ENCODE measurements at places on chromosomes 13 and 19.

GRCh38 chr13:81664872-81665271 is 1323.9 kb upstream of the SPRY2 start:
- DNase-seq: no peak

- no peak for DNase-seq
Measured at GRCh38 chr19:33522371-33522662, 726 bp upstream of the PEPD start.

GRCh38 chr13:105193026-105193425 is 1342.4 kb downstream of the EFNB2 start:
- DNase-seq: no peak

DNA sequence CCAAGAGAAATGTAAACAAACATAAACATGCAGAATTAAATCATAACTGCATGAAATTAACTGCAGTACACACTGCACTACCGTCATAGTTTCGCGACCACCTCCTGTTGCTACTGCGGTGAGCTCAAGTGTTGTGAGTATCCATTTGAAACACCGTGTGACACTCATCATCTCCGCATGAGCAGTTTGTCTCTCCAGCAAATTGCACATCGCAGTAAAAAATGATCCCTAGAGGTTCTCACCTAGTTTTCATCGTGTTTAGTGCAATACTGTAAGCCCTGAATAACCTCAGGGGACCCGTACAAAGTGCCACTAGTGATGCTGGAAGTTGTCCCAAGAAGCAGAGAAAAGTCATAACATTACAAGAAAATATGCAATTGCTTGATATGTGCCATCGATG is 147.7 kb downstream of the DPF1 start:
- no peak for DNase-seq

GRCh38 chr13:38767506-38768265 is 80.8 kb downstream of the FREM2 start:
- DNase-seq: no peak

DNA sequence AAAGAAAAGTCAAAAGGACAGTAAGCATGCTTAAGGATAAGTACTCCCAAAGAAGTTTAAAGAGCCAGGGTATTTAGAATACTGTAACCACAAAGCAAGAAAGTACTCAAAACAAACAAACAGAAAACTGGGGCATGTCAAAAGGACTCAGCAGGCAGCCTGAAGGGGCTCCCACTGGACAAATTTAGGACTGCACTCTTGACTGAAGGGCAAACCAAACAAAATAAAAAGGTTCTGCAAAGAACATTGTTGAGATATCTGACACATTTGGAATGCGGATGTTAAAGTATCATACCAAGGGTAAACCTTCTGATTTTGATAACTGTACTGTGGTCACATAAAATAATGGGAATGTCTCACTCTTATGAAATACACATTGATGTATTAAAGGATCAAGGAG is 157.4 kb downstream of the TNFSF13B start:
- no peak for DNase-seq

GRCh38 chr13:112722433-112723263 is 32.8 kb downstream of the ATP11A start:
- DNase-seq: no peak

DNA sequence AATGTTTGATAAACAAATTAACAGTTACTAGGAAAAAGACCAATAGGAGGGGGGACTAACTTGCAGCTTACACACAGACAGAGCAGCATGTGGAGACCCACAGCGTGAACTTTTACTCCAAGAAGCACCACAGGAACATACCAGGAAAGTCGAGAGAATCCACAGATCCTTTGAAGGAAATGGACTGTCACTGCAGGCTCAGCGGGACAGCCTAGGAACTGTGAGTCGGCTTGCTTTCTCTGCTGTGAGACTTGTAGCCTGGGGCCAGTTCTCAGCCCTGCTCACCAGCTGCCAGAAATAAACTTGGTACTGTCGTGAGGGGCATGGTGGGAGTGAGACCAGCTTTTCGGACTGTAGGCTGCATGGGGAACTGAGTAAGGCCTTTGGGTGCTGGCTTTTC is 1211.5 kb downstream of the PCDH17 start:
- DNase-seq: no peak

GRCh38 chr13:43831088-43831487 is 44.3 kb upstream of the ENOX1 start:
- no peak for DNase-seq

GRCh38 chr19:2191456-2192310 is 27.9 kb downstream of the DOT1L start:
- DNase-seq: no peak

- DNase-seq: no peak
Measured at GRCh38 chr19:389255-389934, 19.6 kb downstream of the C2CD4C start.

DNA sequence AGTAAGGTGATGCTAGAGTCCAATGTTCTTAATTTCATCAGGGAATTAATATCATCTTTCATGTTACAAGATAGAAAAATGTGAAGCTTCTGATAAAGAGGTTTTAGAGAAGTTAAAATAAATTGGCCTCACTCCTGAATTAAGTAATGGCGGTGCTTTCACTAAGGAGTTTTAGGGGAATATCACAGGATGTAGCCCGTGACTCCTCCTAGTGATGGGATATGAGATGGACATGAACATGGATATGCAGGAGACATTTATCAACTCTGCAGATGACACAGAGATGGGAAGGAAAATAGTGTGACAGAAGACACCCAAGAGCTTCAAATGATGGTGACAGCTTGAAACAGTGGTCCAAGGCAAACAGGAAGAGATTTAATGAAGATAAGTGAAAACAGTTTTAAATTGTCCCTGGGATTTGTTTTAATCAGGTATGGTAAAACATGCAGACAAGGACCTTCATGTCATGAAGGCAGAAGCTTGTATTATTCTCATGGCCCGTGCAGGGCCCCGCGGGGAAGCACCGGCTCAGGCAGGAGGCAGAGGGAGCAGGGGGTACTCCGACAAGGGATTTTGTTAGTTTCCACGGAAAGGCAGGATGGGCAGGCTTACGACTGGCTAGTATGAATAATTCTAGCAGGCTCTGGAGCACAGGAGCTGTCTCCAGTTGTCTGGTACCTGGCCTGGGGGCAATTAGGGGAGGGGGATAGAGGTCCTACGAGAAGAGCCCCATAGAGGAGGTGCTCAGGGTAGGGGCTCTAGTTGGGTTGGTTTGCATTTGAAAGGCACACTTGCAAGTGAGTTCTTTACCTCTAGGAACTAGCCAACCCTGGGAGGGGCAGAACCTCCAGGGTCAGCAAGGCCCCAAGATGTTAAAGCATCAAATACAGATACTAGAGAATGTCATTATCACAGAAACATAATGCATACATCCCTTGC is 38.7 kb upstream of the FARP1 start:
- DNase-seq: no peak

GRCh38 chr13:80276371-80277289 is 64.3 kb downstream of the SPRY2 start:
- no peak for DNase-seq

GRCh38 chr19:16316506-16316882 is 8.1 kb upstream of the KLF2 start:
- no peak for DNase-seq

DNA sequence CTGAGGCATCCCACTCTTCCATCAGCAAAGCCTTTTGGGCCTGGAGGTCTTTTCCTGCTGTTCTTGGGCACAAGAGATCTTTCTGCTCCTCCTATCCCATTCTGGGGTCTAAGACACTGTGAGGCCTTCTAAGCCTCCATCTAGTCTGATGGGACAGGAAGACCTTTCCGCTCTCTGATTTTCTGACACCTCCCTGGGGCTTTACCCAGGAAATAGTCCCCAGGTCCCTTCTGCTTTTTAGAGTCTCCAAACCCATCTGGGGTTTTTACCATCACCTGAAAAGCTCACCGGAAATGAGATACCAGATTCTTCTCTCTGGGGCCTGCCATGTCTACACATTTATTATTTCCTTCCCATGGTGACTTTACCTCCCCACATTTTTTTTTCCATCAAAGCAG is 21.1 kb downstream of the CLEC17A start:
- no peak for DNase-seq

Data from CD4-positive, alpha-beta T cell (primary cell).